Tibial nerve (tissue), 4 donors: ENCODE measurements at places on chromosomes 2 and 18.
A peak's percentile ranks its signal among the peaks of the same experiment; 100 is the strongest.

DNA sequence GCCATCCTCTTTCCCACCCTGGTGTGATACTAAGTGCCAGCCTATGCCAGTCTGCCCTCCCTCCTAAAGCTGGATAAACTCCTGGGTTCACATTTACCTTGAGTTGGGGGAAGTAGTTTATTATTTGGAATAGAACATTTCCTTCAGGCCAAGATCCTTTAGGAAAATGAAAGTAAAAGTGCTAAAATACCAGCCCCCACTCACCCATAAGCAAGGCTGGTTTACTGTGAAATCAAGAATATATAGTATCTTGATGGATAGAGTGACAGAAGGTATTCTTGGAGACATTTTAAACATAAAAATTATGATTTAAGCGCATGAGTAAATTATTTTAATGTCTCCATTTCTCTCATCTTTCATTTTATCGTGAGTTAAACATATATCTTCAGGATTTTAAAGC is 27.1 kb downstream of the ZNF532 start:
- DNase-seq, result no peak

DNA sequence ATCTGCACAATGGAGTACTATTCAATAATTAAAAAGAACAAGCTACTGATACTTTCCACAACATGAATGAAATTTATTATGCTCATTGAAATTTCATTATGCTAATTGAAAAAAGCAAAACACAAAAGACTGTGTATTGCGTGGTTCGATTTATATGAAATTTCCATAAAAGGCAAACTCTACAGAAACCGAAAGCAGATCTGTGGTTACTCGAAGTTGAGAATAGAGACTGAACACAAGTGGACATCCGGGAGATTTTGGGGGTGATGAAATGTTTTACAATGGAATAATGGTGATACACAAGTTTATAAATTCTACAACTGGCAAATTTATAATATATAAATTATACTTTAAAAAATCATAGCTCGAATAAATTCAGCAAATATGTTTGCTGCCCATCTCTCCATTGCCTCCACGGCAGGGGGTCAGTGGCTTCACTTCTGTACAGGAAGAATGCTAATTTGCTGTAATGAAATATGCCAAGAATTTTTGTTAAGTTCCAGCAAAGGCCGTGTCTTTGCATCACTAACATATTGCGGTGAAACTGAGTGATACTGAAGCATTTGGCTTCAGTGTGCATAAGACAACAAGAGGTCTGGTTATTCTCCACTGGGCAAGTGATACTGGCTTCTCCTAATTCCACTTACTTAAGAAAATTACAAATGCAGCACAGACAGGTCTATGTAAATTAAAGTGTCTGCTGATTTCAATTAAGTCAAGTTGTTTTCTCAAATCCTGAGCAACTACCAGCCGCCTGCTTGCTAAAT is 96.7 kb downstream of the TMEM163 start:
- DNase-seq, result no peak

DNA sequence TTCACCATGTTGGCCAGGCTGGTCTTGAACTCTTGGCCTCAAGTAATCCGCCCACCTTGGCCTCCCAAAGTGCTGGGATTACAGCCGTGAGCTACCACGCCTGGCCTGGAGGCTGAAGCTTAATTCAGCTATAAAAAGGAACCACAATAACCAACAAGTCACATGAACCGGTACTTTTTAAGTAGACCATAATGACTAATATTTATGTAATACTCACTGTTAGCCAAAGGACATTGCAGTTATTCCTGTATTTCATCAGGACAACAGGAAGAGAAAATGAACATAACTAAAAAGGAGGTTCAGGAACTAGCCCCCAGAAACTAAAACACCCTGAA is 49.0 kb upstream of the TMEM87B start:
- DNase-seq, result no peak

- DNase-seq, result peak; percentile 5
These were observed 2113.3 kb upstream of the PIK3C3 start for GRCh38 chr18:39841482-39842365.

GRCh38 chr2:61662990-61663389 is 124.8 kb upstream of the XPO1 start:
- DNase-seq, result no peak
